Mesothelial cell of epicardium (in vitro differentiated cells): ENCODE measurements at places on chromosomes 12 and 14. TPM values are rescaled to one million over a fixed set of nuclear protein-coding genes. Genes with fewer than 3 reads are reported as not detected.

BIN2 gene
- total RNA-seq = 0.18 TPM in 1 of 3 replicates, not detected in the others

SDR9C7 gene
- total RNA-seq = 0.20 to 0.40 TPM (median 0.29 TPM) in 3 replicates

AJUBA gene
- 108 to 110 TPM (median 109 TPM) in 3 replicates for total RNA-seq

EMP1 gene
- 16.3 to 19.0 TPM (median 16.5 TPM) in 3 replicates for total RNA-seq

PSMC6 gene
- total RNA-seq = 96.4 to 106 TPM (median 102 TPM) in 3 replicates

PDZRN4 gene
- 1.4 to 1.5 TPM (median 1.4 TPM) in 3 replicates for total RNA-seq

KLRC3 gene
- total RNA-seq = not detected in 3 replicates

GRCh38 chr12:75062691-75063090, 146.9 kb downstream of the KCNC2 start:
- H3K36me3 ChIP-seq = no peaks in the 10 kb centered on the region
- peaks cover 16% of the 10 kb centered on the region for H3K4me1 ChIP-seq

GRCh38 chr14:104443391-104444158, 136.0 kb upstream of the C14orf180 start:
- no peak overlapping the region for H3K4me3 ChIP-seq
- H3K4me1 ChIP-seq = peaks cover 5% of the 10 kb centered on the region
- DNase-seq = no peak
- no peak overlapping the region for H3K27ac ChIP-seq
- peaks cover 46% of the 10 kb centered on the region for H3K27me3 ChIP-seq
- no peaks in the 10 kb centered on the region for H3K36me3 ChIP-seq

GRCh38 chr14:73743431-73743931, 29.3 kb upstream of the PNMA1 start:
- H3K4me3 ChIP-seq = no peak overlapping the region
- H3K27ac ChIP-seq = peak overlapping the region; percentile 91
- H3K4me1 ChIP-seq = peaks cover 71% of the 10 kb centered on the region
- no peak for DNase-seq

DNA sequence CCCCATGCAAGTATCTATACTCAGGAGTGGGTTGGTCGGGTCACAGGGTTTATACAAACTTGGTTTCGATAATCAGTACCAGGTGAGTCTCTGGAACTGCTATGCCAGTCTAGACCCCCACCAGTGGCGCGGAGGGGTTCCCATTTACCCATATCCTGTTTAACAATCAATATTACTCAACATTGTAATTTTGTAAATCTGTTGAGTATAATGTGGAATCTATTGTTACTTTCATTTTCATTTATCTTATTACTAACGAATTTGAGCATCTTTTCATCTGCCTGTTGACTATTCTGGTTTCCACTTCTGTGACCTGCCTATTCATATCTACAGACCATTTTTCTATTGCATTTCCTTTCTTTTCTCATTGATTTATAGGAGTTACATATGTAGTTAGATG, 275.2 kb upstream of the CRY1 start:
- no peaks in the 10 kb centered on the region for H3K36me3 ChIP-seq
- no peak for DNase-seq
- H3K27me3 ChIP-seq = peaks cover 26% of the 10 kb centered on the region
- no peak overlapping the region for H3K27ac ChIP-seq
- peaks cover 4% of the 10 kb centered on the region for H3K4me1 ChIP-seq
- H3K4me3 ChIP-seq = no peak overlapping the region

- peak overlapping the region; percentile 43 for H3K27ac ChIP-seq
- no peak for DNase-seq
- peaks cover 9% of the 10 kb centered on the region for H3K4me1 ChIP-seq
- no peaks in the 10 kb centered on the region for H3K27me3 ChIP-seq
Observed at GRCh38 chr12:80129895-80130530, 30.7 kb downstream of the OTOGL start.

DNA sequence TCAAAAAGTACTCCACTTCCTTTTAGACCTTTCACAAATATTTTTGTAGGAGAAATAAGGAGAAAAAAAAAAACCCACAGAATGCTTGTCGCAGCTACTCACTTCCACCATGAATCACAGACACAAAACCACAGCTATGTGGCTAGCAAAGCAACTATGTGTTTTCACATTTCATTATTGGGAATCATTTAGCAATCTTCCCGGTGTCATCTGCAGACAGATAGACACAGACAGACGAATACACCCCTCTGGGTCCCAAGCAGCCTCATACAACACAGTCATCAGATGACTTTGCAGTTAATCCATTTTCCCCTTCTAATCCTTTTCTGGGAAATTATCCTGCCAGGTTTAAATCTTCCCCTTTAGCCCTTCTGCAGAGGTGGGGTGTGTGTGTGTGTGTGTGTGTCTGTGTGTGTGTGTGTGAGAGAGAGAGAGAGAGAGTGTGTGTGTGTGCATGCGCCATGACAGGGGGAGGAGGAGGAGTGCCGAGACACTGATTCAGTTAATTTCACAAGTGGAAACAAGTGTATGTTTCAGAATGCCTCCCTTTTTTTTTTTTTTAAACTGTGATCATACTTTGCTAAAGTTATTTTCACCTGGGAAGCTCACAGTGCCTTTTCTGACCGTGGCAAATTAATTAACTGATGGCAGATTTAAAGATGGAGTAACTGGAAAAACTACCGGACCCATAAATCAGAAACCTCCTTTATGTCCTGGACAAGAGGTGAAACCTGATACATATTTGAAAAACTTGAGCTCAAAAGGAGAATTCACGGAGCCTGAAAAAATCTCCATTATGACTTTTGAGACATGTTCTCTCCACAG, 39.9 kb downstream of the LTBP2 start:
- no peaks in the 10 kb centered on the region for H3K27me3 ChIP-seq
- DNase-seq = no peak
- H3K36me3 ChIP-seq = no peaks in the 10 kb centered on the region
- peak overlapping the region; percentile 60 for H3K4me3 ChIP-seq
- H3K4me1 ChIP-seq = peaks cover 81% of the 10 kb centered on the region

DNA sequence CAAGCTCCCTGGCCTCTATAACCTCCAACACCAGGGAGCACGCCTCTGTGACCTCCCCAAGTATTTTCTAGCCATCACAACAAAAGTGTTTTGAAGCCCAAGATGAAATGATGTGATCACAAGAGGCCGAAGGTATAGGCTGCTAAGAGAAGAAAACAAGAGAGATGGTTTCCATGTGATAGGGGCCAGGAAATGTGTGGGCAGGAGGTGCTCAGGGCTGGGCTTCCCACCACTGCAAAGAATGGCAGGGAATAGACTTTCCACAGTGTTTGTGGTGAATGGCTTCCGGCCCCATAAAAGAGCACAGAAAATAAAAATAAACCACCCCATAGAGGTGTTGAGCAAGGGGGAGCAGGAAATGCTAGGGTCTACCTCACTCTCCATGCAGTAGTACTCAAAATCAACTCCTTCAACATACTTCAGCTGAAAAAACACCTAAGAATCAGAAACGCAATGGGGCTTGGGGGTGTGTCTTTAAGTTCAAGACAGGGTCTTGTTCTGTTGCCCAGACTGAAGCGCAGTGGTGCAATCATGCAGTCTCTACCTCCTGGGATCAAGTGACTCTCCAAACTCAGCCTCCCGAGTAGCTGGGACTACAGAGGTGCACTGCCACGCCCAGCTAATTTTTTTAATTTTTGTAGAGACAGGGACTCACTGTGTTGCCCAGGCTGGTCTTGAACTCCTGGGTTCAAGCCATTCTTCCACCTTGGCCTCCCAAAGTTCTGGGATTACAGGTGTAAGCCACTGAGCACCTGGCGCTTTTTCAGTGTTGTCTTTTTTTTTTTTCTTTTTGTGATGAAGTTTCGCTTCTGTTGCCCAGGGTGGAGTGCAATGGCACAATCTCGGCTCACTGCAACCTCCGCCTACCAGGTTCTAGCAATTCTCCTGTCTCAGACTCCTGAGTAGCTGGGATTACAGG, 27.1 kb downstream of the DAD1 start:
- no peak overlapping the region for H3K4me3 ChIP-seq
- no peak for DNase-seq
- peaks cover 11% of the 10 kb centered on the region for H3K4me1 ChIP-seq
- H3K27me3 ChIP-seq = no peaks in the 10 kb centered on the region

GRCh38 chr14:50822501-50823042, 8.4 kb downstream of the NIN start:
- peaks cover 6% of the 10 kb centered on the region for H3K36me3 ChIP-seq
- H3K27me3 ChIP-seq = peaks cover 5% of the 10 kb centered on the region
- DNase-seq = no peak
- no peak overlapping the region for H3K4me3 ChIP-seq
- H3K27ac ChIP-seq = no peak overlapping the region

DNA sequence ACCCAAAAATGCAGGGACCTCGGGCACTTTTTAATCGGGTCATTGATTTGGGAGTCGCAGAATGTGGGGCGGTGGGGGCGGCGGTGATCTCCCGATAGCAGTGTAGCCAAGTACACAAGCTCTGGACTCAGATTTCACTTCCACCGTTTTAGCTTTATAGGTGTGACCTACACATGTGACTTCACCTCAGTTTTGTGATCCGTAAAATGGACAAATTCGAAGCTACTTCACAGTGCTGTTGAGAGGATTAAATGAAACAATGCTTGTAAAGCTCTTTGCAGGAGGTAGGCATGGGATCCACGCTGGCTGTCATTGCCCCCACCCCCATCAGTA, 478 bp downstream of the RITA1 start:
- peak overlapping the region; percentile 88 for H3K27ac ChIP-seq
- H3K27me3 ChIP-seq = no peaks in the 10 kb centered on the region
- DNase-seq = no peak

DNA sequence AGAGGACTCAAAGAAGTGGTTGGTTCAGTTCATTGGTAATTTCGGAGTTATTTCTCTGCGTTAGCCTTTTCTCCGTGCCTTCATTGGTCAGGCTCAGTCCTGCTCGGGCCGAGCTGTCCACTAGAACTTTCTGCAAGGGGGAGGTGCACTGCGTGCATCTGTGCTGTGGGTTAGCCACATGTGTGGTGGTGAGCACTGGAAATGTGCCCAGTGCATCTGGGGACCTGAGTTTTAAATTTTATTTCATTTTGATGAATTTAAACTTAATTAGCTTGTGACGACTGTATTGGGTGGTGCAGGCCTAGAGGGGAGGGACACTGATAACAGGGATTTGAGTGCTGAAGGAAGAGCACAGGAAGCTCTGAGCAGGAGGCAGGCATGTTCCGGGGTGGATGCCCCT, 24.5 kb downstream of the SETD1B start:
- H3K27ac ChIP-seq = no peak overlapping the region
- H3K4me1 ChIP-seq = no peaks in the 10 kb centered on the region
- H3K27me3 ChIP-seq = no peaks in the 10 kb centered on the region
- peaks cover 45% of the 10 kb centered on the region for H3K36me3 ChIP-seq

DNA sequence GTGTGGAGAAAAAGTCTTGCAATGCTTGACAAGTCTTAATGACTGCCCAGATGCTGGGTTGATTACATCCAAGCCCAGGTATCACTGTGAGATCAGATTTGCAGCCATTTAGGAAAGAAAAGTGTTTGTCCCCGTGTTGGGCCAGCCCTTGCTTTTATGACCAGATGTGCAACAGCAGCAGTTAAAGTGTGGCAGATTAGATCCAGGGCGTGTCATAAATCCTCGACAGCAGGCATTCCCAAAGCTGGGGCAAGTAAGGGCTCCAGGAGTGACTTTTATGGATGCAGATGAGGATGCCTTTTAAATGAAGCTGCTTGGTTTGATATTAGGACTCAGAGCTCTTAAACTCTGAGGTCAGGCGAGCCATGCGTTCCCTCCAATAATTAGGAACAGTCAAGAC, 1.7 kb downstream of the SMOC1 start:
- no peak overlapping the region for H3K4me3 ChIP-seq
- H3K27ac ChIP-seq = no peak overlapping the region
- no peaks in the 10 kb centered on the region for H3K36me3 ChIP-seq
- H3K4me1 ChIP-seq = peaks cover 9% of the 10 kb centered on the region
- H3K27me3 ChIP-seq = peaks cover 84% of the 10 kb centered on the region

DNA sequence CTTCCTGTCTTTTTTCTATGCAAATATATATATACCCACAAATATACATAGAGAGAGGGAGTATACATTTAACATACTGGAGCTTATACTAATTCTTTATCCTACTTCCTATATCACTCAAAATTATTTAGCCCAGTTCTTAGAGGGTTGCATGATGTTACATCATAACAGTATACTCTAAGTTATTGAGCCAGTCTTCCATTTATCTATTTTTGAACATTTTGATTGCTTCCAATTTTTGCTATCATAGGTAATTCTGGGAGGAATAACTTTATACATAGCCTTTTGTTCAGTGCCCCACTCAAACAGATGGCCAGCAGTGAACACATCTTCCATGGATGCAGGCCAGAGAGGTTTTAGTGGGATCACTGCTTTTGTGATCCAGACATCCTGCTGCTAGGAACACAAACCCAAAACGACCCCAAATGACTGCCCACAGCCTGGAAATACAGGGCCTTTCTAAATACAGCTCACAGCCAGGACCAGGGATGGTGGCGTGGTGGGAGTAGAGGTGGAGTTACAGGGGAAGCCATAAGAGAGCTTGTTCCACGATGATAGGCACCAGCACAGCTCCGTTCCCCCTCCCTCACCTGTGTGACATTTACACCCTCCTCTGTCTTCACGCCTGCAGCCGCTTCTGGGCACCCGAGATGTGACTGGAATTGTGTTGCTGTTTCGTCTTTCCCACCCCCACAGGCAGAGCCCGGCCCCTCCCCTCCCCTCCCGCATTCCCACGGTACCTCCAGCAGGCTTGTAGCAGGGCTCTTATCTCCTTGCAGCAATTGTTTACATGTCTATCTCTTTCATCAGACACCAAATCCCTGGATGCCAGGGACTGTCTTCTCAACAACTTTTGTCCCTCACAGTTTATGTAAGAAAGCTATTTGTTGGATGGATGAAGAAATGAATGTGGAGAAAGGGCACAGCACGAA, 30.7 kb upstream of the HDAC7 start:
- no peak overlapping the region for H3K4me3 ChIP-seq
- no peaks in the 10 kb centered on the region for H3K27me3 ChIP-seq
- H3K4me1 ChIP-seq = peaks cover 25% of the 10 kb centered on the region
- no peak overlapping the region for H3K27ac ChIP-seq
- H3K36me3 ChIP-seq = no peaks in the 10 kb centered on the region

- peaks cover 14% of the 10 kb centered on the region for H3K4me1 ChIP-seq
- peaks cover 44% of the 10 kb centered on the region for H3K27me3 ChIP-seq
- no peak for DNase-seq
Observed at GRCh38 chr14:60662982-60663381, 13.7 kb upstream of the SIX1 start.

DNA sequence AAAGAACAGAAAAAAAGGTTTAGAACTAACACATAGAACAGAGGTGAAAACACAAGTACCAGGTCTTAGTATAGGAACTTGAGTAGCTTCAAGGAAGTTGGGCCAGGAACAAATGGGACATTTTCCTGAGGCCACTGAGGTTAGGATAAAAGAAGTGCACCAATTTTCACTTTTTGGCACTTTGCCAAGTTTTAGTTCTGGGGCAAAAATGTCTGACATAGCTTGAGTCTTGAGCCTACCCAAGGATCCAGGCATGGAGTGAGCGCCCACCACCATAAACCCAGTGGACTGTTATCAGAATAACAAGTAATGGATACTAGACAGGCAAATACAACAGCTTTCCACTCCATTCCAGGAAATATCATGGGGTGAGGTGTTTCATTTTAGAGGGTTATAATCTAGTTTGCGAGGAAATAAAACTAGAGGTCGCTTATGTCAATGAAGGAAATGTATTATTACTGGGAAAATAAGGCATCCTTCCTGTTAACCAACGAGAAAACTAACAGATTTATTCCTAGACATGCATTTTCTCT, 199.7 kb upstream of the HMGA2 start:
- no peaks in the 10 kb centered on the region for H3K36me3 ChIP-seq
- no peak overlapping the region for H3K27ac ChIP-seq
- DNase-seq = no peak
- H3K27me3 ChIP-seq = no peaks in the 10 kb centered on the region

GRCh38 chr12:49288412-49288853, 6.5 kb upstream of the PRPH start:
- DNase-seq = no peak
- H3K27me3 ChIP-seq = peaks cover 44% of the 10 kb centered on the region
- H3K4me1 ChIP-seq = no peaks in the 10 kb centered on the region
- no peak overlapping the region for H3K27ac ChIP-seq
